ENCODE measurements at places on chromosomes 4 and X.

DNA sequence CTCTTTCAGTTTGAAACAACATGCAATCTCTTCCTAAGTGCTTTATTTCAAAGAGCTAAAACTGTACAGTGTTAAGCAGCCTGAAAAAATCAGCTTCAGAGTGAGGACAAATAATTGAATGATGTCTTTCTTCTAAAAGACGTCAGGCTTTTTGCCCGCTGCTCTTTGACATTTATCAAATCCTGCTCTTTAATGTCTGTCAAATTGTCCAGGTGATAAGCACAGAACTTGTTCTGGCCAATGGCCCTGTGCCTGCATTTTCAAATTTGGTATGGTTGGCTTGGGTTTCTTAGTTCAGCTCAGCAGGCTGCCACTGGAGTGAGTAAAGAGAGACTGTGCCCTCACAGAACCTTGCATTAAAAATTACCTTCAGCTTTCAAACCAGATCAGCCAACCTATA, 712.9 kb upstream of the LCORL start:
- DNase-seq, result no peak

DNA sequence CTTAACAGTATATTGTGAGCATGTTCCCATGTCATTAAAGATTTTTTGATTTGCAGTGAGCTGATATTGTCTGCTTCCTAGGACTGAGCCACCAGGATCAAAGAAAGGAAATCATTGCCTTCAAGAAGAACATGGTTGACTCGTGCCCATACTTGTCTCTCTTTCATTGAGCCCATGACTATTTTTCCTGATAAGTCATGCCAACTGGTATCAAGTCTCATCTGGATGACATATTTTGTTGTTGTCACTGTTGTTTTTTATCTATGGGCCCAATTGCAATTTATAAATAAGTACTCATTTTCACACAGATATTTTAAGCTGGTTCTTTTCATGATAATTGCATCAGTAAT, 10.2 kb upstream of the RHOH start:
- DNase-seq, result no peak

GRCh38 chrX:154749856-154750255, 1.0 kb downstream of the GAB3 start:
- DNase-seq, result no peak

- DNase-seq, result peak; percentile 85
Measured at GRCh38 chr4:17336524-17336961, 175.3 kb downstream of the QDPR start.

GRCh38 chr4:12712648-12713339, 771.3 kb downstream of the RAB28 start:
- no peak for DNase-seq

DNA sequence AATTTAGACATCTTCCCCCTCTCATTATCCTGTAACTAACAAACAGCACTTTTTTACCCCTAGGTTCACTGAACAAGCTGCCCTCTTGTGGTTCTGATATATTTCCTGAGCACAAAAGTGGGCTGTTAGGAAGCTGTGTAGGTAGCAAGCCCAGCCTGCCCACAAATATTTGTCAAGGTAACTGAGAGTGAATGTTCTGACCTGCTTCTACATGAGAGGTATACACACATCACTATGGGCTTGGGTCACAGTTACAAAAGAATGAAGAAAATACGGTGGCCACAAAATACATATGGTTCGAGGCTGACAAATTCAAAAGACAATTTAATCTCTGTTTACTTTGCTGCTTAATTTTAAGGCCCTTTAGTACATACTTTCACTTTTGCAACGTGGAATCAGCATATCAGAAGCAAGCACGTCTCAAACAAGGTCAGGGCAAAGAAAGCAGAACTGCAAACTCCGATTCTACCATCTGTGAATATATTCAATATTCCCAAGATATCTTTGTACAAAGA, 78.7 kb downstream of the RBM47 start:
- DNase-seq, result peak; percentile 49

GRCh38 chr4:69471639-69472038, 24.1 kb downstream of the UGT2B4 start:
- DNase-seq, result no peak

DNA sequence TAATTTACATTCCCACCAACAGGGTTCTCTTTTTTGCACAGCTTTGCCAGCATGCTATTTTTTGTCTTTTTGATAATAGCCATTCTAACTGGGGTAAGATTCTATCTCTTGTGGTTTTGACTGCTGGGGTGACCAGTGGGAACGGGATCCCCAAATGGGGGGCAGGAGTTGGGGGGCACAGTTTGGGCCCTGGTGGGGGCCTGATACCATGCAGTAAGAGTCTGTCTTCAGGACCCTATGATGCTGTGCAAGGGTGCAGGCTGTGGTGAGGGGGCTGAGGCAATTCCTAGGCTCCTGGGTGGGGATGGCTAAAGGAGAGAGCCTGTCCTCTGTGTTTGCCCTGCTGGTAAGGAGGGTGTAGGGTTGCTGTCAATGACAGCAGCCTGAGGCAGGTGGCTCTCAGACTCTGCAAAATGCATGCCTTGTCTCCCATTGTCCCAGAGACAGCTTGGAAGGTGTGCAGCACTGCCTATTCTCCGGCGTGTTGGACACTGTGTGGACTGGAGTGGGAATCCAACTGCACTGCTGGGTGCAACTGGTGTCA, 172.7 kb upstream of the ARHGAP24 start:
- no peak for DNase-seq

- DNase-seq, result no peak
Measured at GRCh38 chr4:5435201-5435600, 273.2 kb downstream of the EVC2 start.

GRCh38 chr4:39353478-39354253, 12.5 kb downstream of the RFC1 start:
- DNase-seq, result peak; percentile 72

- peak; percentile 9 for DNase-seq
Measured at GRCh38 chr4:10013722-10014121, 7.6 kb downstream of the SLC2A9 start.

DNA sequence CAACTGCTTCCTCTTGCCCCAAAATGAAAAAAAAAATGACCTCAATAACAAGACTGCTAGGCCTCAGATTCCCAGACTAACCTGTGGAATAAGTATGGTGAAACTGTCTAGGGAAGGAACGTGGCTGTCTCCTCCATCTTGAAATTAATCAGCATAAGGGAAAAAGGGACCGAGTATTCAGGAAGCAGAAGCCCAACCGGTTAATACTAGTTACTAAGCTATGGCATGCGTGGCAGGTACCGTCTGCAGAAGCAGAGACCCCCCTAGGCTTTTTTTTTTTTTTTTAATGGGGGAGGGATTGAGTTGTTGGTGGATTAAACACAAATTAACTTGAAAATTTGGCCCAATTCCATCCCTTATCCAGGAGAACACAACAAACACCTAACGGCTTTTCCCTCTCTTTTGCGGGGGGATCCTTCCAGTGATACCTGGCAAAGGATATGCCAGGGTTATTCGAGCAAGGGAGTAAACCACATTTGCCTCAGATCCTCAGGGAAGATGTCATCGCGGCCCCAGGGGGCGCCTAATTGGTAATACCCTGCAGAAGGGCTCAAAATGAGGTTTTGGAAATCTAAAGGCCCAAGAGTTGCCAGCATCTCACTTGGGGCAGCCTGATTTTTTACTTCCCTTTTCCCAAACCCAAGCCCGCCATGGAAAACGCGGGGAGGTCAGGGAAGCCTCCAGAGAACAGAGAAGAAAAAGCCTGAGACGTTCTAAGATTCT, 893 bp downstream of the RLIM start:
- DNase-seq, result peak; percentile 13

DNA sequence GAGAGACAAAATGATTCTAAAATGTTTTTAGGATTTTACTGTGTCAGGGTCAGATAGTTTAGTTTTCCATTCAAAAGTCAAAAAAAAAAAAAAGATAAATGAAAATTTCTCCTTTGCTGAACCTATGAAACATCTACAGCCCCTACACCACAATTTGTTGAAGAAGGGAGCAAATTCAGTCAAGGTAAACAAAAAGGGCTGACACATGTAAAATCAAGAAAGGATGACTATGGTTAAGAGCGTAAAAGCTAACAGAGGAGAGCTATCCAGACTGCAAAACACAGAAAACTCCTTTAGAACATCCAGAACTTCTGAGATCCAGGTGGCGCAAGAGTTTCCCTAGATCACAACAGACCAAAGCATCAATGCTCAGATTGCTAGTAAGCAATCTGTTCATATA, 72.2 kb downstream of the RAB28 start:
- no peak for DNase-seq

- DNase-seq, result no peak
Measured at GRCh38 chr4:141576585-141577110, 59.7 kb upstream of the IL15 start.

GRCh38 chrX:56107320-56107719, 124.8 kb upstream of the KLF8 start:
- DNase-seq, result no peak

DNA sequence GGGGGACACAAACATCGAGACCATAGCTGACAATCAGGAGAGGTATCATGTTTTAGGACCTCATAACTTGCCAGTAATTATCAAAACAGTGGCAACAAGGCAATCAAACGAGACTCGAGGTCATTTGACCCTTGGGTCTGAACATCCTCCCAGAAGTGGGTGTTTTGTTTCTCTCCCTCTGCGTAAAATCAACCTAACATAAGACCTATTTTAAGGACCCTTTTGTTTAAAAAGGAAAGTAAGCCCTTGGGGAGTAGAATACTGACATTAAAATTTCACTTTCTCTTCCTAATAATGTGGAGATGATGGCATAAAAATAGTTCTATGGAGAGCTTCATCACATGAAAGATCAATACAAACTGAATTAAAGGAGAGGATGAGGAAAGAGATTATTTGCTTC, 106.2 kb upstream of the PUDP start:
- no peak for DNase-seq

DNA sequence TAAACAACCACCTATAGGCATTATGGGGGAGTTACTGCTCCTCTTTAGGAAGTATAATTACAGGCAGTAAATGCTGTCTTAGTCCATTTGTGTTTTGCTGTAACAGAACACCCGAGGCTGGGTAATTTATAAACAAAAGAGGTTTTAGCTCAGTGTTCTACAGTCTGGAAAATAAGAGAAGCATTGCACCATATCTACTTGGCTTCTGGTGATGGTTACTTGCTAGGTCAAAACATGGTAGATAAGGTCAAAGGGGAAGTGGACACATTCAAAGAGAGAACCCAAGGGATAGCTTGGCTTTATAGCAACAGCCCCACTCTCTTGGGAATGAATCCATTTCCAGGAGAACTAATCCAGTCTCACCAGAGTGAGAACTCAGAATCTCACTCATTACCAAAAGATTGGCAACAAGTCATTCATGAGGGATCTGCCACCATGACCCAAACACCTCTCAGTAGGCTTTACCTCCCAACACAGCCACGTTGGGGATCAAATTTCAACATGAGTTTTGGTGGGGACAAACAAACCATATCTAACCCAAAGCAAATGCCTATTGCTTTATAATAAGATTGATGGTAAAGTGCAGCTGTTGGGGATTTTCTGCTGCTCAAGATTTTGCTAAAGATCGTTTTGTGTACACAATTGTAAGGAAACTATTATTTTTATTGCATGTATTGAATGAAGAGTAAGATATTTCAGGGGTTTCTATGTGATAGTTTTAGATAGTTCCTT, 32.6 kb downstream of the STAG2 start:
- DNase-seq, result no peak

DNA sequence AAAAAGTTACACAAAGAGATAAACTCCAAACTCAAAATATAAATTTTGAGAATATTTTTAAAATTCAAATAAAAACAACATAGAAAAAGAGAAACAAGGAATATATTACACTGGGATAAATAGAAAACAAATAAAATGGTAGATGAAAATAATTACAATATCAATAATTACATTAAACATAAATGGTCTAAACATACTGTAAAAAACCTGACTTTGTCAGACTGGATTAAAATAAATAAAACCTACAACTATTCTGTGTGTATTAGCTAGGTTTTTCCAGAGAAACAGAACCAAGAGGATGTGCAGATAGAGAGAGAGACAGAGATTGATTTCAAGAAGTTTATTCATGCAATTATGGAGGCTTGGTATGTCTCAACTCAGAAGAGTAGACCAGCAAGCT, 126.5 kb downstream of the LRBA start:
- no peak for DNase-seq

DNA sequence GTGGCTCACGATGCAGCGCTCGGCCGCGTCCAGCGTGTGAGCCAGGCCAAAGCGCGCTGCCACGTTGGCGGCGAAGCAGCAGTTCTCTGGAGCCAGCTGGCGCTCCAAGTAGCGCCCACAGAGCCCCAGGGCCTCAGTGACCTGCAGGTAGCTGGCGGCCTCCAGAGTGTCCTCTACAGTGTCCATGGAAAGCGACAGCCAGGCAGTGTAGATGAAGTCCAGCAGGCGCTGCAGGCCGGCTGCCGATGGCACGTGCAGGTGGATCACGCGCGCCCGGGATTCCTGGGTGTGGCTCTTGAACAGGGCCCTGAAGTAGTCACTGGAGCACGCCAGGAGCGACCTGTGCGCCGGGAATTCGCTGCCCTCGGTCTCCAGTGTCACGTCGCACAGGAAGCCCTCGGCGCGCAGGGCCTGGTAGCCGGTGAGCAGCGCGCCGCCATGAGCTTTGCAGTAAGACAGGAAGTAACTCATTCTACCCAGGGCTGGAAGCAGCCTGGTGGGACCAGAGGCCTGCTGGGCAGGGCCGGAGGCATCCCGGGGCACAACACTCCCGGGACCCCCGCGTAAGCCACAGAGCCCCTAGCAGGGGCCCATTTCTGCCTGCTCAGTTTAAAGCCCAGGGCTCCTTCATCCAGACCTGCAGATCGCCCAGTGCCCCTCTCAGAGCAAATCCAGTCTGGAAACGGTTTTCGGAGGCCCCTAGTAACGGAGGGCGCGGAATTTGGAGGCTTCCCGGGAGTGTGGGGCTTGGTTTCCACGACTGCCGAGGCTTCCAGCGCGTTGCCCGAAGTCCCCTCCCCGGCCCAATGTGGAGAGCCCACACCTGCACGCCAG, 595 bp downstream of the KLHL34 start:
- no peak for DNase-seq

GRCh38 chrX:123665197-123665596, 67.7 kb downstream of the THOC2 start:
- no peak for DNase-seq

DNA sequence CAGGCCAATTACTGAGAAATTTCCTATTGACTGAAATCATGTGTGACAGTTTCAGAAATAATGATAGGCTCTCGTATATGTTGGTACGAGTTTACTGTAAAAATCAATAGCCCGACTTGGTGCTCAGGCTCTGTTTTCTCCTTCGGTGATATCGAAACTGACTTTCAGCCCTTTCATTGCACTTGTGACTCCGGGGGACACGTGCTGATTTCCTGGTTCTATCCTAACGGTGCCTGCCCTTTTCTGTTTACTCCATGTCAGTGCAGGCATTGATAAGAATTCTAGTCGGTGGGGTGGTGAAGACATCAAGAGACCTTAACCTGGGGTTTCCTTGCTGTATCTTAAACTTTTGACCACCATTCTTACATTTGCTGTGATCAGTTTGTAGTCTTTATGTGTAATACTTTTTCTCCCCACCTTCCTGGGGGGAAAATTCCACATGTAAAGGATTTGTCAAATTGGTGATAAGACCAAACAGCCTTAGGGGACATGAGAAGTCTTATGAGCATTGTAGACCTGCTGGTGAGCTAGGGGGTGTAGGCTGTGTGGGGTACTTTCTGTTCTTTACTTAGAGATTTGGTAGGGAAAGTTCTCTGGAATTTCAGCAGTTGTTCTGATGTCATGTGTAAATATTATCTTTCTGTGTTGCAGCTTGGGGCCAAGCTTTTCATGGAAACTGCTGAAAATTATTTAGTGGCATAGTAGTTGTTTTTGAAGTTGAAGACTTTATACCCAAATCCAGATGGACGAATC, 52.7 kb downstream of the TMEM131L start:
- peak; percentile 40 for DNase-seq

Measured in CD4-positive, alpha-beta T cell treated with Interleukin-21 for 1 hour (primary cell).